ENCODE measurements at places on chromosomes 7 and 10. TPM values are rescaled to one million over a fixed set of nuclear protein-coding genes. Genes with fewer than 3 reads are reported as not detected.

- no peak for DNase-seq
Observed at GRCh38 chr10:122224159-122224558, 46.9 kb upstream of the BTBD16 start.

GRCh38 chr10:118564652-118565051 lies 30.8 kb downstream of the PRLHR start:
- DNase-seq: no peak

The RARRES2 gene
- 44.5 TPM for total RNA-seq

The NEURL1 gene
- total RNA-seq: 7.3 TPM

DNA sequence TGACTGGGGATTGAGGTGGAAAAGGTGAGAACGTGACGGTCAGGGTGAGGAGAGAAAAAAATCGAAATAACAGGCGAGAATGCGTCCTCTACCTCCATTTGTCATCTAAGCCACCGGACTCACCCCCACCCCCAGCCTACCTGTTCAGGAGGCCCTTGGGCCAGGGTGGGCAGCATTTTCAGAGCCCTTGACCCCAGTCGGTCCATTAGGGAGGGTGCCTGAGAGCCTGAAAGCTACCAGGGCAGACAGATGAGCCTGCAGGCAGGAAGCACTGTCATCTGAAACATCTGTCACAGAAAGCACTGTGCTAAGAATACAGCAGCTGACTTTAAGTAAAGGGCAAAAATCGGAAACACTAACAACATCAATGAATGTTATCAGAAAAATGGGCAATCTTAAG lies 47.0 kb downstream of the MAD1L1 start:
- DNase-seq: no peak

- DNase-seq: no peak
Observed at GRCh38 chr10:90937645-90938258, 16.9 kb upstream of the ANKRD1 start.

All from spinal cord (tissue), 10 donors.